ENCODE measurements at places on chromosomes 3 and 15. TPM values are rescaled to one million over a fixed set of nuclear protein-coding genes. Genes with fewer than 3 reads are reported as not detected.

The GATA2 gene
- total RNA-seq, result 171 TPM

The ZNF619 gene
- total RNA-seq, result 0.59 TPM

The SMAD6 gene
- 13.1 TPM for total RNA-seq

The MB21D2 gene
- 21.8 TPM for total RNA-seq

The ICE2 gene
- 18.2 TPM for total RNA-seq

The CNOT10 gene
- total RNA-seq, result 50.0 TPM

GRCh38 chr3:152454076-152454875, 185.5 kb downstream of the MBNL1 start:
- no peak for DNase-seq

GRCh38 chr3:122660297-122660974, 20.2 kb upstream of the PARP14 start:
- DNase-seq, result no peak

DNA sequence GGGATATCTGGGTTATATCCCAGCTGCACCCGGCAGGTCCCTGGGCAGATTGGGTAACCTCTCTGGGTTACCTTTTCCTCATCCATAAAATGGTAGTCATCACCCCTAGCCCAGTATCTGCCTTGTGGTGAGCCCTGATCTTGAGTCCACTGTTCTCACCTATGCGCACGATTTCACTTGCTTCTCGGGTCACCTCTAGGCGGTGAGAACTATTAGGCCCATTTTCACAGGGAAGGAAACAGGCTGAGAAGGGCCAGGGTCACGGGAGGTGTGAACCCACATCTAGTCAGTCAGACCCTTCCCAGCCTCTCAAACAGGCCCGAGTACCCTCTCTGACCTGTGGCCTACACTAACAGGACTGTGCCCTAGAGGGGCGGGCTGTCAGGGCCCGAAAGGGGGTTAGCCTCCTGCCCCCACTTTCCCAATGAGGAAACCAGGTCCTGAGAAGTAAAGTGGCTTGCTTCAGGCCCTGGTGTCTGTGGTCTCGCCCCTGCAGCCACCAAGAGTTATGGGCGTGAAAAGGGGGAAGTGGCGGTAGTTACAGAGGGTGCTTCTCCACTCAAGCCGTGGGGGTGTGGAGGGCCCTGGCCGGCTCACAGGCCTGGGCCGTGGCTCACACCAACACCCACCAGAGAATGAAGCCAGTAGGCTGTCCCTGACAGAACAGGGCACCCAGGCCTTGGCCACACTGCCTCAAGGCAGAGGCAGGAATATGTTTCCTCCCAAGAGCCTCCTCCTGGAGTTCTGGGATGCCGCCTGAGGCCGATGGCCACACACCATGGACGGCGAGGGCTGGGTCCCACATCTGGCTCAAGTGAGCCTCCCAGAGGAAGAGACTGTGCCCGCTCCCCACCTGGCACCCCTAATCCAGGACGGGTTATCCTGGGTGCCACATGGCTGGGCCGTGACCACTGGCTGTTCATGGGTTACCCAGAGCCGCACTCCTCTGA, 19.5 kb downstream of the PSTPIP1 start:
- DNase-seq, result no peak

DNA sequence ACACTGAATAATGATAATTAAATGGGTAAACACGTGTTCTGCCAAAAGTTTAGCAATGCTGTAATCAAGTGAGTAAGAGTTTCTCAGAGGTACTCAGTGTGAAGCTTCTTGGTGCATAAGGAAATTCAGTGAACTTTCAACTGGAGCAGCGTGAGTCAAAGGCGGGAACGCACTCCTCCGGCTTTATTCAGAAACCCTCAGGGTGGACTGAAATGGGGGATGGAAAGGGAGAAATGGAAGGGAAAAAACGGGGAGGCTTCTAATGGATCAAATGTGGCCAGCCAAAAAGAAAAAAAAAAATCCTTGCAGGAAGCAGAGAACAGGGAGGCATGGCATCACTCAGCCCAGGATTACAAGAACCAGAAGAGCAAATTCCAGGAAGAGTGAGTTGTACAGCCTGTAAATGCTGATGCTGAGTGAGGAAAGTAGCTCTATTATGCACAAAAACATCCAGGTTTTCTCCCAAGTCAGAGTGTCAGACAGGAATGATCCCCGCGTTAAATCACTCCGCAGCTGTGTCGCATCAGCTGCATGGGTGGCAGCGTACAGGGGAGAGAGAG, 85.3 kb downstream of the ASB7 start:
- peak; percentile 81 for DNase-seq

GRCh38 chr3:179046497-179047353, 24.9 kb downstream of the ZMAT3 start:
- DNase-seq, result no peak

GRCh38 chr3:155556531-155556930, 188.3 kb downstream of the PLCH1 start:
- no peak for DNase-seq

DNA sequence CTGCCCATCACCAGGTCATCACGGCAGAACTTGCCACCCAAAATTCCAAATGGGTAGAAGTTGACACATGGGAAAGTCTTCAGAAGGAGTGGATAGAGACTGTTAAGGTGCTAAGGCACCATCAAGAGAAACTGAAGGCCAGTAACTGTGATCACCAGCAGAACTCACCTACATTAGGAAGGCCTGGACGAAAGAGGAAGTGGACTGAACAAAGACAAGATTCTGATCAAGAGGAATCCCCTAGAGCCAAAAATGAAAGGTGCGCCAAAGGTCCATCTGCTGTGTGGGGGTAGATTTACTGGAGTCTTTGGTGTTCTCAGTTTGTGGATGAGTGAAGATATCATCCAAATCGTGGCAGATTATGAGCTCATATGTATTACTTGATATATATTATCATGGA, 46.3 kb upstream of the P3H2 start:
- DNase-seq, result no peak

DNA sequence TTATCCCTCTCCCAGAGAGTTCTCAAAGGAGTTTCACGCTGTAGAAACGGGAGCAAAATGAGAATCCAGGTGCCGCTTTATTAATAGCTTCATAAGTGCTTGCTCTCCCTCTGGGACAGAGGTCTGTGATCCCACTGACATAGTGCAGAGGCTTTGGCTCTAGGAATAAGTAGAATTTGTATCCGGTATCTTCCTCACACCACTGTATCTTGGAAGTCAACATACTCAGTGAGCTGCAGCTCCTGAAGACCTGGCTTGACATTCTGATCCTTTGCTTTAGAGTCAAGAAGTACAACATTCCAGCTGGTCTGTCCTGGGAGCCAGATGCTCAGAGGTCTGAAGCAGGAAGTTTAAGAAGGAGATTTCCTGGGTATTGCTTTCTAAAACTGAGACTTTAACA, 323.0 kb downstream of the LPP start:
- no peak for DNase-seq

DNA sequence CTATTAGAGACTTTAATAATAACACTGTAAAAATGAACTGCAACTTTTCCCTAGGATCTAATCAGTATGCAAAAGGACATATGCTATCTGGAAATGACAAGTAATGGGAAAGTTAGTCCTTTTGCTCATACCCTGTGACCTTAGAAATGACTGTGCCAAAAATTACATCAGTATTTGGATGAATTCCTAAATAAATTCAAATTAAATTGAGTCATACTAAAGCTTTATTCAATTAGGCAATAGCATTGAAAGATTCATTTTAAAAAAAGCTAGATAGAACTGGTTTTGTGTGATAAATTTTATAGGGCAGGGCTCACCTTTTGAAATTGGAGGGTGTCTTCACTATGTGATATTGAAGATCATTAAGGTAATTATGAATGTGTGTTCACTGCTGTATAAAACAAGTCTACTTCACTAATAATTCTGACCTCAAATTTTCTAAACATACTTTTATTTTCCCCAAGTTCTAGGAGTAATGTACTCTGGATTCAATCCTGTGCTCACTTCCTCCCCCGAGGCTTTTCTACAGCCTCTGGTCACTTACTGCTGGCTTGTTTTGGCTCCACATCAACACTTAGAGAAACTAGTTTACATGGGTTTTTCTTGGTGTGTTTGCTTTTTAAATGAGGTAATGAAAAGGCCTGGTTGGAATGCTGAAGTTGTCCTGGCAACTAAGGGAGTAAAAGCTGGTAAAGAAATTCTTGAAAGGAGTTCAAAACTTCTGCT, 44.4 kb upstream of the SPTSSB start:
- no peak for DNase-seq

DNA sequence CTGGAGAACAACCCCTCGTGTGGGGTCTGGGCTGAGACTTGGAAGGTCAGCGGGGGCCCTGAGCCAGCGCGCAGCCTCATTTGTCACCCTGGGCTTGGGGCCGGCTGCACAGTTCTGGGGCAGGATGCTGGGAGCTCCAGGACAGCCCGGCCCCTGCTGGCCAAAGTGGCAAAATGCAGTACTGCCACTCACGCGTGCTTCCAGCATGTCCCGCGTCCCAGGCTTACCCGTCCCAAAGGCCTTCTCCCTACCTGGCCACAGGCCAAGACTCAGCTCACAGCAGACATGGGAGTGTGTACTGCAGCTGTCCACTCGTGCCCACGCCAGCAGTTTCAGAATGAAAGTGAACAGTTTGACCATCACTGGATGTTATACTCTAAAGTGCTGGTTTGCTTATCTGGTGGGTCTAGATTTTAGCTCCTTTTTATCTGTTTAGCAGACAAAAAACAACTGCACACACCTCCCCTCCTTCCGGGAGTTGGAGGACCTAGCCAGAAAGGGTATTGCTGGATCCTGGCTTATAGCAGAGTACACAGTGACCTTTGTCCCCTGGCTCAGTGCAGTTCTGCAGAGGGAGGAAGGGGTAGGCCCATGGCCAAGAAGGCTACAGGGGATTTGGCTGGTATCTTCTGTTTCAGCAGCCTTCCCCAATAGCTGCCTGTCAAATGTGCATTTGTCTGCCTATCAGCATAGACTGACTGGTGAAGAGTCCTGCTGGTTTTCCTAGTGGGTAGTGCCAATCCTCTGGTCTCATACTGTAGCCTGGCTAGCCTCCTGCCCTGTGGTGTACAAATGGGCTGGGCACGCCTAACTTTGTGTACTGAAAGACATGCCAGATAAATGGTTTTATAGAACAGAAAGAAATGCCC, 23.2 kb upstream of the IP6K2 start:
- DNase-seq, result peak; percentile 84

DNA sequence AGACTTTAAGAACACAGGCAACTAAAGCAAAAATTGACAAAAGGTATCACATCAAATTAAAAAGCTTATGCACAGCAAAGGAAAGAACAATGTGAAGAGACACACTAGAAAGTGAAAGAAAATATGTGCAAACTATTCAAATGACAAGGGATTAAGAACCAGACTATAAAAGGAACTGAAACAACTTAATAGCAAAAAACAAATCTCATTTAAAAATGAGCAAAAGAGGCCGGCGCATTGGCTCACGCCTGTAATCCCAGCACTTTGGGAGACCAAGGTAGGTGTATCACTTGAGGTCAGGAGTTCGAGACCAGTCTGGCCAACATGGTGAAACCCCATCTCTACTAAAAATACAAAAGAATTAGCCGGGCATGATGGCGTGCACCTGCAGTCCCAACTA, 14.4 kb downstream of the NGLY1 start:
- DNase-seq, result no peak

DNA sequence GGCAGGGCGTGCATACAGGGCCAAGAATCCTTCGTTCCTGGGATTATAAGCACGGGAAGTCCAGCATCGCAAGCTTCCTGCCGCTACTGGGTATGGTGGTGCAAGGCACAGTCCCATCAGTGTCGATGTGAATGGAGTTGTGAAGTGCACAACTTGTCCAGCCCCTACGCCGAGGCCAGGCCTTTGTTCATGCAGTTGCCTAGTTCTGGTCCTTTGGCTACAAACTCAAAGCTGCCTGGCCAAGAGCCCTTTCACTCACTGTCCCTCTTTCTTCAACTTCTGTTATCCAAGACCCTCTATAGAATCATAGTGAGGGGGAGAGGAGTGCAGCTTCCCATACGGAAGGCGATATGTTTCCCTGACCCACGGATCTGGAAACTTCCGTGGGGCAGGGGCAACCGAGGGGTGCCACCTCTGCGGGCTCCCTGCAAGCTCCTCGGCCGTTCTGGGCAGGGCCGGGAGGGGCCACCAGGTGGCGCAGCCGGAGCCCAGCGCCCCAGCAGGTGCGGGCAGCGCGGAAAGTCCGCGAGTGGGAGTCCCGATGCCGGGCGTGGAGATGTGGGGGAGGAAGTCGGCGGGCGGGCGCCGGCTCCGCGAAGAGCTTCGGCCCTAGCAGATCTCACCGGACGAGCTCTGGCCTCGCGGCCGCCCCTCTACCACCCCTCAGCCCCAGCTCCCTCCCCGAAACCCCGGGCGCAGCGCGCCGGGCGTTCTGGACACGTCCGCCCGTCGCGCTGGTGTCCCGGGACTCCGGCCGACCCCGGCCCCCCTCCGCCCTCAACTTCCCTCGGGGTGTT, 693 bp downstream of the RASGRP1 start:
- no peak for DNase-seq

GRCh38 chr3:151156618-151157216, 46.3 kb downstream of the GPR171 start:
- no peak for DNase-seq

- DNase-seq, result no peak
Measured at GRCh38 chr3:52253314-52254304, 8.1 kb downstream of the PPM1M start.

DNA sequence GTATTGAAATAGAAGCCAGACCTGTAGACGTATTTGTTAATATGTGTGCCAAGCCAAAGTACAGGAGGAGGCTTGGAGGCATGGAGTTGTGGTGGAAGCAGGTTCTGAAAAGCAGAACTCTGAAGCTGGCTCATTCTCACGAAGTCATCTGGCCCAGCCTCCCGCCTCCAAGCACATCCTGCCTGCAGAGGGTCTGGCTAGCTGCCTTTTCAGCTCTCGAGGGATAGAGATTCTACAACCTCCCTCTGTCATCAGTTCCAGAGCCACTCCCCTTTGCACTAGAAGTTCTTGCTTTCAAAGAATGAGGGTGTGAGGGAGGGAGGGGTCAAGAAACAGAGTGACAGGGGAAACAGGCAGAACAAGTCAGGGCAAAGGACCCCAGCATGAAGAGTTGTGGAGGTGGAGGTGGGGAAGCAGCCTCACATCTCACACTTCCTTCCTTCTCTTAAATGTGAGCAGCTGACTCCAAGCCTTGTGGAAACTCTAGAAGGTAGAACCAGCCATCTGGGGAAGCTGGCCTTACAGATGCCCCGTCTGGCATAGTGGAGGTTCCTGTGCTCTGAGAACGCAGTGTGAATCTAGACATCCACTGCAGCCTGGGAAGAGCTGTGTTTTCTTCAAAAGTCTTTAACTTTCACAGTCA, 95.3 kb downstream of the SLC49A4 start:
- peak; percentile 67 for DNase-seq

Measured in uterus (tissue), 4 donors.